ENCODE measurements at places on chromosomes 4 and X.
A peak's percentile ranks its signal among the peaks of the same experiment; 100 is the strongest.

DNA sequence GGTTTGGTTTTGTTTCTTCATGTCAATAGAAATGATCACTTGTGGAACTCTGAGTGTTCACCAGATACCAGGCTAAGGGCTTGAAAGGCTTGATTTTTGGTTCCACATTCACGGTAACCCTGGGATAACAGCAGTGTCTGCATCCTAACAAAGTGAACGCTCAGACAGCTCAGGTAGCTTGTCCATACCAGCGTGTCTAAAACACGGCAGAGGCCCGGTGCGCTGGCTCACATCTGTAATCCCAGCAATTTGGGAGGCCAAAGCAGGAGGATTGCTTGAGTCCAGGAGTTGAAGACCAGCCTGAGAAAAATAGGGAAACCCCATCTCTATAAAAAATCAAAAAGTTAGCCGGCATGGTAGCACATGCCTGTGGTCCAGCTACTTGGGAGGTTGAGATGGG is 49.0 kb downstream of the HTRA3 start:
- DNase-seq: no peak

- no peak for DNase-seq
Measured at GRCh38 chr4:16417198-16417597, 190.9 kb upstream of the TAPT1 start.

- DNase-seq: no peak
Measured at GRCh38 chrX:151694661-151695582, at the start of gene PRRG3. TSS of gene PRRG3 (plus strand) at chrX:151695458. CDS start at chrX:151698815, 3,357 bp downstream.

- no peak for DNase-seq
Measured at GRCh38 chr4:184958127-184958922, 60.0 kb upstream of the HELT start.

GRCh38 chr4:151673908-151674520 is 86.8 kb downstream of the GATB start:
- no peak for DNase-seq

DNA sequence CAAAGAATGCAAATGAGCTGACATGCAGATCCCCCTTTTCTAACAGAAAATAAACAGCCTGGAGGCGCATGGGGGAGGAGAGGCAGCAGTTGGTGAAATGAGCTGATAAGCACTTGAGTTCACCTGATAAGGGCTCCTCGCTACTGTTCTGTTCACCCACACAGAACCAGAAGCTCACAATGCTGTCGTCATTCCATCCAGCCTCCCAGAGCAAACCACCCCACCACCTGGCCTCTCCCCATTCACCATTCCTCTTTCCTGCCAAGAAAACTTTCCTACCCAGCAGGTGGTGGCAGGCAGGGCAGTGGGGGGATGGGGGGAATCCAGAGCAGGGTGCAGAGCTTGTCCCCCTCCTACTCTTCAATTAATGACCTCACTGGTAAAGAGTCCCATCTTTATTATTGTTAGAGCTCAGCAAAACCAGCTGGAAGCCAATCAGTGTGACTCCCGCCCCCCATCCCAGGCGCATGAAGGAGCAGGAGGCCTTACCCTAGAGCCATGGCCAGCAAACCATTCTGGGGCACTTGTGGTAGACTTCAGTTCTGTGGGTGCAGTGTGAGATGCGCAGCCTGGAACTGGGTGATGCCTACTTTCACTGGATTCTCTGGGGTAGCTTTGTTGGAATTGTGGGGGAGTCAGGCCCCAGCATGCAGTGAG is 350.3 kb downstream of the ZIC3 start:
- DNase-seq: no peak

DNA sequence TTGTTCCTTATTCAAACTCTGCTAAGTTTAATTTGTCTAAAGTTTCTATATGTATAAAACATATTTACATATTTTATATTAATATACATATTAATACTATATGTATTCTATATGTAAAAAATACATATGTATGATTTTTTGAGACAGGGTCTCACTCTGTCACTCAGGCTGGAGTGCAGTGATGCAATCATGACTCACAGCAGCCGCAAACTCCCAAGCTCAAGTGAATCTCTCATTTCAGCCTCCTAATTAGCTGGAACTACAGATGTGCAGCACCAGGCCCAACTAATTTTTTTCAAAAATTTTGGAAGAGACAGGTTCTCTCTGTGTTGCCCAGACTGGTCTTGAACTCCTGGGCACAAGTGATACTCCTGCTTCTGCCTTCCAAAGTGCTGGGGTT is 684.9 kb downstream of the TRAM1L1 start:
- no peak for DNase-seq

GRCh38 chr4:186954956-186955355 is 231.3 kb upstream of the FAT1 start:
- DNase-seq: no peak

- peak; percentile 6 for DNase-seq
Measured at GRCh38 chr4:148445071-148445859, 3.1 kb upstream of the NR3C2 start.

- DNase-seq: no peak
Measured at GRCh38 chr4:3697033-3697432, 69.2 kb upstream of the ADRA2C start.

DNA sequence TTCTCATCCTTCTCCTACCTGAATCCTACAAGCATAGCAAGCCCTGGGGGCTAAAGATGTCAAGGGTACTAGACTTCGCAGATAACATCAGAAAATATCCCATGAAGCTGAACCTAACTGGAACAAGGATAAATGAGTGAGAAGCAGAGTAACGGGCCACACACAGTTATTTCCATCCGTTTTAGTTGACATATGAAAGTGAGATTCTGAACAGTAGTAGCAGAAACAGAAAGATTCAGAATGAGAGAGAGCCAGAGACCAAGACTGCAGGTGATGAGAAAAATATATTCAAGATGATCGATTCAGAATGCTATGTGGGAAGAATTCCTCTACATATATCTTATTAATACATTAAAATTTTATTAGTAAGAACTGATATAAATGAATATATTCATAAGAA is 165.1 kb downstream of the TSPAN5 start:
- no peak for DNase-seq

DNA sequence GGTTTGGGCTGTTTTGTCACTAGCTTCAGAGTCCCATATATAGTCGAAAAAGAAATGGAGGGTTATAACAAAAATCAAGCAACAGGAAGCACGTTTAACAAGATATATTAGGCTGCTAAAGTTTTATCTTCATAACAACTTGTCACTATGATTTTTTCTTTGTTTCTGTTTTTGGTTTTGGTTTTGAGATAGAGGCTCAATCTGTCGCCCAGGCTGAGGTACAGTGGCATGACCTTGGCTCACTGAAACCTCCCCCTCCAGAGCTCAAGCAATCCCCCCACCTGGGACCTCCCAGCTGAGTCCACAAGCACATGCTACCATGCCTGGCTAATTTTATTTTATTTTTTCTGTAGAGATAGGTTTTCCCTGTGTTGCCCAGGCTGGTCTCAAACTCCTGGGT is 2664.4 kb downstream of the ARAP2 start:
- no peak for DNase-seq

GRCh38 chr4:169099771-169100180 is 89.7 kb upstream of the CBR4 start:
- no peak for DNase-seq

- DNase-seq: no peak
Measured at GRCh38 chr4:169109035-169109675, 99.1 kb upstream of the CBR4 start.
